ENCODE measurements at places on chromosomes 12 and 14.

GRCh38 chr14:75246546-75247285, 31.9 kb upstream of the FOS start:
- DNase-seq, result no peak

- DNase-seq, result no peak
Measured at GRCh38 chr12:58727521-58727920, 192.8 kb downstream of the LRIG3 start.

GRCh38 chr14:61498303-61498702, 176.9 kb downstream of the PRKCH start:
- no peak for DNase-seq

DNA sequence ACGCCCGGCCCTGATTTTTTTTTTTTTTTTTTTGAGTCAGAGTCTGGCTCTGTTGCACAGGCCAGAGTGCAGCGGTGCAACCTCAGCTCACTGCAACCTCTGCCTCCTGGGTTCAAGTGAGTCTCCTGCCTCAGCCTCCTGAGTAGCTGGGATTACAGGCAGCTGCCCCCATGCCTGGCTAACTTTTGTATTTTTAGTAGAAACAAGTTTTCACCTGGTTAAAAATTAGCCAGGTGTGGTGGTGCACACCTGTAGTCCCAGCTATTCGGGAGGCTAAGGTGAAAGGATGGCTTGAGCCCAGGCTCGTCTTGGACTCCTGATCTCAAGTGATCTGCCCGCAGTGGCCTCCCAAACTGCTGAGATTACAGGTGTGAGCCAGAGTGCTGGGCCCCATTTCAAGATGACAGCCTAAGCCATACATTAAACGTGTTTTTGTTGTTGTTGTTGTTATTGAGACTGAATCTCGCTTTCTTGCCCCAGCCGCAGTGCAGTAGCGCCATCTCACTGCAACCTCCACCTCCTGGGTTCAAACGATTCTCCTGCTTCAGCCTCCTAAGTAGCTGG, 42.7 kb upstream of the EAPP start:
- no peak for DNase-seq

- no peak for DNase-seq
Measured at GRCh38 chr12:89081719-89082369, 270.5 kb downstream of the DUSP6 start.

GRCh38 chr14:36316131-36316530, 4.3 kb downstream of the MBIP start:
- no peak for DNase-seq

- peak; percentile 57 for DNase-seq
Measured at GRCh38 chr14:106551265-106551664, 1024.9 kb downstream of the TMEM121 start.

DNA sequence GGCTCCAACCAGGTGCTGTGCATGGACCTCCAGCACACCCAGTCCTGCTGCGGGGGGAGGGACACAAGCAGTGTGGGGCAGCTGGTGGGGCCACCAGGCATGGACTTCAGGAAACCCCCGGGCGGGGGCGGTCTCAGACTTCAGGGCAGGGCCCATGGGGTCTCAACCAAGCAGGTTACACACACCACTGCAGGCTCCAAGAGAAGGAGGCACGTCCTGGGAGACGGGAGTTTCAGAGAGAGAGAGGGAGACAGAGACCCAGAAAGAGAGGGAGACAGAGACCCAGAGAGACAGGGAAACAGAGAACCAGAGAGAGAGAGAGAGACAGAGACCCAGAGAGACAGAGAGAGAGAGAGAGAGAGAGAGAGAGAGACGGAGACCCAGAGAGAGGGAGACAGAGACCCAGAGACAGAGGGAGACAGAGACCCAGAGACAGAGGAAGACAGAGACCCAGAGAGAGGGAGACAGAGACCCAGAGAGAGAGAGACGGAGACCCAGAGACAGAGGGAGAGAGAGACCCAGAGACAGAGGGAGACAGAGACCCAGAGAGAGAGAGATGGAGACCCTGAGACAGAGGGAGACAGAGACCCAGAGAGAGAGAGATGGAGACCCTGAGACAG, 128.9 kb downstream of the NCOR2 start:
- DNase-seq, result no peak

DNA sequence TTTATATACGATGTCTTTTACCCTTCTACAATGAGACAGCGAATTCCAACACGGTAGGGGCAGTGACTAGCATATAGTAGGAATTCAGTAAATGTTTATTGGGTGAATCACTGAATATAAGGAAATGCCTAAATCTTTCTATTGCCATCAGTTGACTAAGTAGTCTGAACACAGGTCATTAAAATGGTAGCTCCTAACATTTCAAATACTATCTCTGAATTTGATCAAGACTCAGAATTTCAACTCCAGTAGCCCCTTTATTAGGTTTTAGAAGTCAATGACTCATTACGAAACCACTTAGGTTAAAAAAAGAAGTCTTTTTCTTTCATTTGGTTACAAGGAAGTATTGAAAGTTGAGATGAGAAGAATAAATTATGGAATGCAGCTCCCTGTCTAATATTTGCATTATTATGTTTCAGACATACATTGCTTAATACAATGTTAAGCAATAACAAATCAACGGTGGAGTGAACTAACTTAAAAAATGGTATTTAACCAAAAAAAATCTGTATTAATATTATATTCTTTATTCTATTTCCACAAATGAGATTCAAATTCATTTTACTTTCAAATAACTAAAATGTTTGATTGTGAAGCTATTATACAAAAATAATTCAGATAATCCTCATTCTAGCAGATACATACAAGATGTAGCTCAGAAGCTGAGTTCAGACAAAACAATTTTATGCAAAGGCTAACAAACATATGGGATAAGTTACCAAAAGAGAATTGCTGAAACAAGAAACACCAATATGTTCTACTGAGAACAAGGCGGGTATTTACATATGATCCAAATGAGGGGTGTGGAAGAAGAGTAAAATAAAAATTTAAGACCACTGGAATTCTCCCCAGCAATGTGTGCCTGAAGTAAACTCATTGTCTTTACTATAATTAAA, 302.7 kb downstream of the CEP128 start:
- no peak for DNase-seq

- DNase-seq, result no peak
Measured at GRCh38 chr12:50564237-50564947, 59.6 kb downstream of the DIP2B start.

DNA sequence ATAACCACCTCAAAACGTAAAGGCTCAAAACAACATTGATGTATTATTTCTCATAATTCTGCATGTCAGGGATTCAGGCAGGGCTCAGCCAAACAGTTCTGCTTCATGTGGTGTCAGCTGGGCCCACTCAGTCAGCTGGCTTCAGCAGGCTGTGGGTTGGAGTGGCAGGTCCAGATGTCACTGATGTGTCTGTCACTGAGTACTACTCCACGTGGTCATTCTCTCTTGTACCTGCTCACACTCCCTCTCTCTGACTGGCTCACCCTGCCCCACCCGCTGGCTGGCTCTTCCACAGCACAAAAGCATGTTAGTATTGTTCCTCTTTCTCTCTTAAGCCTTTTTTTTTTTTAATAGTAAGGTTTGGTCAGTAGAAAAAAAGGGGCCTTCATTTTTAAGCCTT, 182.4 kb downstream of the DICER1 start:
- no peak for DNase-seq

DNA sequence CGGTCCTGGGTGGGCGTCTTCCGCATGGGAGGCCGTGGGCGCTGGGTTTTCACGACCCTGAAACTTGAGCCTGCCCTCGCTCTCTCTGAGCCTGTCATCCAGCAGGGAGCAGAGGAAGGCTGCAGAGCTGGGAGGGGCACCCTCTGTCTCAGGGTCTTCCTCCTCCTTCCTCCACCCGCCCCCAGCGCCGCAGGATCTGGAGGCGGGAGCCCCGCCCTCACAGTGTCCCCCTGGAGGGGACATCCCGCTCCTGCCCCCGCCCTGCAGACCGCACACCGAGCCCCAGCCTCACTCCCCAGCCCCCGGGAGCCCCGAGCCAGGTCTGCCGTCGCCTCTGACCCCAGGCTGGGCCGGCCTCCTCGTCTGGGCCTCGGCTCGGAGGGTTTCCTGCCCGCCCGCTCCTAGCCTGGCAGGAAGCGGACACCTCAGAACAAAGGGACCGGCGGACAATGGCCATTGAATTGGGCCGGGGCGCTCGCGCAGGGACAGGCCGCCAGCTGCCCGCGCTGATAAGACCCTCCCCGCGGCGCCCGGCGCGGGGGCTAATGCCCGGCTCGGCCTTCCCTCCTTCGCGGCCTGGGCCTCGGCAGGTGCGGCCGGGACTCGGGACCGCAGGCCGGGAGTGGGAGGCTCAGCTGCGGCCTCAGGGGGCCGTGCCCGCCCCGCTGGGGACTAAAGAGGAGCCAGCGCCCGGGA, 15.3 kb upstream of the NUDT14 start:
- no peak for DNase-seq

DNA sequence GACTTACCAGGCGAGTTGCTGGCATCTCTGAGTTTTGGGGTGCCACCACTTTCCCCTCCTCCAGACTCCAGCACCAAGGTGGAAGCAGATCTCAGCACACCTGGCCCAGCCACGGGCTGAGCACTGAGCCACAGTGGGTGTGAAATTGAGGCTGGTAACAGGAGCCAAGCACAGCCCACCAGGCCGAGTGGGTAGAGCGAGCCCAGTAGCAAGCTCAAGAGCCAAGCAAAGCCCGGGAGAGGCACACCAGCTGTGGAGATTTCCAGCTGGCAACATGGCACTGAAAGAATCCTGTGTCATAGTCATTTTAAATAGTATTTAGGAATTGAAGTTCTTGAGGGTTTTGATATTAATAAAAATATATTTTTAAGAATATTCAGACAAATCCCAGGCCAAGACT, 596.2 kb upstream of the TMEM132C start:
- DNase-seq, result no peak

GRCh38 chr14:102320033-102320660, 601 bp downstream of the ZNF839 start:
- DNase-seq, result peak; percentile 80

GRCh38 chr12:57164966-57165625, 17.7 kb upstream of the LRP1-AS start:
- DNase-seq, result no peak

GRCh38 chr12:124938587-124938986, 24.1 kb upstream of the UBC start:
- peak; percentile 69 for DNase-seq

- DNase-seq, result no peak
Measured at GRCh38 chr12:132018193-132018916, 68.6 kb downstream of the EP400 start.

DNA sequence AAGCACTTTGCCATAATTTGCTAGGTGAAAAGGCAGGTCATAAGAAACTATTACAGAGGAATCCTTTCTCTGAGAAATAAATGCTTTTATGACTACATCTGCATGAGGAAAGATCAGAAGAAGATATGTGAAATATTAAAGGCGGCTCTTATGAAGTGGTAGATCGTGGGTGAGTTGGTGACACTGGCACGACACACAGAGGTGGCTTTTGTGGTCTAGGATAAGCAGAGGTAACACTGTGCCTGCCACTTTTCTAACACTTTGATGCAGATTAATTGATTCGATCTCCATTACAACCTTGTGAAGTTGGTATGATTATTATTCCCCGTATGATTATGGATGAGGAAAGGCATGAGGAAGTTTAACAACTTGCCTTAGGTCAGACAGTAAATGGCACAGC, 60.0 kb upstream of the ELK3 start:
- no peak for DNase-seq

- DNase-seq, result no peak
Measured at GRCh38 chr12:25960961-25961360, 2.5 kb downstream of the RASSF8 start.

DNA sequence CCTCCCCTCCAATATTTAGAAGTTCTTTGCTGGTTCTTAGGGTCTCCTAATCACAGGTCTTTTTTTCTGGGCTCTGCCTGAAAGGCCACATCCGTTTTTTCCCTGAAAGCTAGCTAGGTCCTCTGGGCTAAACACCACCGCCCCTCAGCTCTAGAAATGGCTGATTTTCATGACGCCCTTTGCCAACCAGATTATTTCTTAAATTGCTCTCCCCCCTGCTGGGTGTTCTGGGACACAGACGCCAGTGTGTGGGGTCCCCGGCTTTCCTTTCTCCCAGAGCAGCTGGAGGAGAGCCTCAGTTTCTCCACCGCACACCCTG, 45.3 kb upstream of the ATP23 start:
- no peak for DNase-seq

DNA sequence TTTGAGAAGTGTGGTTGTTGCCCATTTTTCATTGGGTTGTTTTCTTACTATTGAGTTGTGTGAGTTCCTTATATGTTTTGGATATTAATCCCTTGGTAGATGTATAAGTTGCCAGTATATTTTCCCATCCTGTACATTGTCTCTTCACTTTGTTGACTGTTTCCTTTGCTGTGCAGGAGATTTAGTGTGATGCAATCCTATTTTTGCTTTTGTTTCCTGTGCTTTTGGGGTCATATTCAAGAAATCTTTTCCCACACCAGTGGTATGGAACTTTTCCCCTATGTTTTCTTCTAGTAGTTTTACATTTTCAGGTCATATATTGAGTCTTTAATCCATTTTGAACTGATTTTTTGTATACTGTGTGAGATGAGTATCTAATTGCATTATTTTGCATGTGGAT, 92.8 kb downstream of the PTHLH start:
- DNase-seq, result no peak

GRCh38 chr12:101455685-101456084, 19.5 kb upstream of the SPIC start:
- DNase-seq, result no peak

DNA sequence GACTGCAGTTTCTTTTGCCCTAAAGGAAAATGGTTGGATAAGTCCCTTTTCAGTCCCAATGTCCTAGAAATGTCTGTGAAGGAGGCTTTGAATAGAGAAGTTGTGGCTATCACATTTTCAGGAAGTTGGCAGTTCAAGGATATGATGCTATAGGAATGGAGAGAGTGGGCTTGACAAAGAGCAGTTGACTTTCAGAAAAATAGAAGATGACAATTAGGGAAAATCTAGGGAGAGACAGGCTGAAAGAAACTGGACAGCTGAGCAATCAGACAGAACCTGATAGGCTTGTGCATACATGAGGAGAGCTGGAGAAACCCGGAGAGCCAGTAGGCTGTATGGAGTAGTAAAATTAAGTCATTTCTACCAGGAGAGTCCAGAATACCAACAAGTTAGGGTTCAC, 50.5 kb downstream of the LMNTD1 start:
- no peak for DNase-seq

DNA sequence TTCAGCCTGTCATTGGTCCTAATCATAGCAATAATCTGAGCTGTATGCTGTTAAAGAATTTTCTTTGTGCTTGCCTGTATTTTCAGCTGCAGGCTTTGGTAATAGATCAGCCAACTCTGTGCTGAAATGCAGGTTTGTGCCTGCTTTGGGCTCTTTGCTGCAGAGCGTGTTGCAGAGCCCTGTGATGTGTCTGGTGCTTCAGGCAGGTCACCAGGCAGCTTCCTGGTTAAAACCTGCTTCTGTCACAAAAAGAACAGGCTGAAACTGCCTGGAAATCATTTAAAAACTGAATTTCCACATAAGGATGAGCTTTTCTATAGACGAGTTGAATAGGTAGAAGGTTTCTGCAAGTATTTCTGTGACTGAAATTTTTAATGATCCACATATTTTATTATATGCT, 3.1 kb downstream of the DIP2B start:
- DNase-seq, result peak; percentile 79

DNA sequence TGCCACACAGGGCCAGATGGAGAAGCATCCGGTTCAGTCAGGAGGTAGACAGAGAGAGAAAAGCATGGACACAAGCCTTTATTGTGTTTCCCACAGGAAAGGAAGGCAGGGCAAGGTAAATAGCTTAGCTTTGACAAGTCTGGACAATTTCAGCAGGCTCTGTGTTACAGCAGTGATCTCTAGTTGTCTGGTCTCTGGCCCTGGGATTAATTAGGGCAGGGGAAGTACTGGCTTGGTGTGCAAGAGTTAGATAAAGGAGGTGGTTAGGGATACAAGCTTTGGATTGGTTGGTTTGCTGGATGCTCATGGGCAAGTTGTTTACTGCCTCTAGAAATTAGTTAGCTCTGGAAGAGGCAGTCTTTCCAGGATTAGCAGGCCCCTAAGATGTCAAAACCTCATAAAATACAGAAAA, 15.1 kb upstream of the NGDN start:
- no peak for DNase-seq

Data from activated CD4-positive, alpha-beta T cell treated with anti-CD3 and anti-CD28 coated beads, Interleukin-2, amount 10 ng/mL, durations not matched to agents 24 days and 14 days (primary cell).